ENCODE measurements at places on chromosomes 4 and X. TPM values are rescaled to one million over a fixed set of nuclear protein-coding genes. Genes with fewer than 3 reads are reported as not detected.

DNA sequence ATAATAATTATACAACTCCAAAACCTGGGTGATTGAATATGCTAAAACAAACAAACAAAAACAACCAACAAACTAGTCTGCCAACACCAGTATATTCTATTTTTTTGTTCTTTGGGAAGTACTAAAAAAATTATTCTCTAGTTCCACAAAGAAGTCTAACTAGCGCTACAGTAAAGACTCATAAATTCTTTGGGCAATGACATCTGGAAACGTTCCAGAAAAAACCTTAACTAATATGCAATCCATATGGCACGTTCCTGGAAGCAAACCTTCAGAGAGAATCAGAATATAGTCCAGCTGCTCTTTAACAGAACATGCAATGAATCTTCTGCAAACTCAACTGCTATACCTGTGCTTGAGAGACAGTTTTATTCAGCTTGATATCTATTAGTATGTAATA lies 500.1 kb downstream of the TRAM1L1 start:
- no peak for DNase-seq
- H3K36me3 ChIP-seq, result no peaks in the 10 kb centered on the region
- no peak overlapping the region for H3K4me3 ChIP-seq
- H3K27me3 ChIP-seq, result no peaks in the 10 kb centered on the region

DNA sequence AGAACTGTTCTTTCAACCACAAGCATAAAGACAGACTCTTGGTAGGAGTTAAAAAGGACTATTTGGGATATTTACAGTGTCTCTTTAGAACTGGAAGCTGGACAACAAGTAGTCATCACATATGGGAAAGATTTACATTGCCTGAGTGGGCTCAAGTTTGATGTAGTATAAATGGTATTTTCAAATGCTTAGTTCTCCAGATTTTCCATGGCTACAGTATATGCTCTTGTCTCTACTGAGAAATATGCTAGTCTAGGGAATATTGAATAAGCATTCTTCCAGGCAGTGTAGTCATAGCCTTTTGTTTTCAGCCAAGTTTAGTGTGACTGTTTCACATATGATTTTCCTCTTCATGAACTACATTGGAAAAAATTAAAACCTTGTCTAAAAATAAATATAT lies 315.6 kb downstream of the ARHGAP24 start:
- H3K4me1 ChIP-seq, result no peaks in the 10 kb centered on the region
- H3K27me3 ChIP-seq, result no peaks in the 10 kb centered on the region
- no peak overlapping the region for H3K4me3 ChIP-seq
- no peak for DNase-seq

DNA sequence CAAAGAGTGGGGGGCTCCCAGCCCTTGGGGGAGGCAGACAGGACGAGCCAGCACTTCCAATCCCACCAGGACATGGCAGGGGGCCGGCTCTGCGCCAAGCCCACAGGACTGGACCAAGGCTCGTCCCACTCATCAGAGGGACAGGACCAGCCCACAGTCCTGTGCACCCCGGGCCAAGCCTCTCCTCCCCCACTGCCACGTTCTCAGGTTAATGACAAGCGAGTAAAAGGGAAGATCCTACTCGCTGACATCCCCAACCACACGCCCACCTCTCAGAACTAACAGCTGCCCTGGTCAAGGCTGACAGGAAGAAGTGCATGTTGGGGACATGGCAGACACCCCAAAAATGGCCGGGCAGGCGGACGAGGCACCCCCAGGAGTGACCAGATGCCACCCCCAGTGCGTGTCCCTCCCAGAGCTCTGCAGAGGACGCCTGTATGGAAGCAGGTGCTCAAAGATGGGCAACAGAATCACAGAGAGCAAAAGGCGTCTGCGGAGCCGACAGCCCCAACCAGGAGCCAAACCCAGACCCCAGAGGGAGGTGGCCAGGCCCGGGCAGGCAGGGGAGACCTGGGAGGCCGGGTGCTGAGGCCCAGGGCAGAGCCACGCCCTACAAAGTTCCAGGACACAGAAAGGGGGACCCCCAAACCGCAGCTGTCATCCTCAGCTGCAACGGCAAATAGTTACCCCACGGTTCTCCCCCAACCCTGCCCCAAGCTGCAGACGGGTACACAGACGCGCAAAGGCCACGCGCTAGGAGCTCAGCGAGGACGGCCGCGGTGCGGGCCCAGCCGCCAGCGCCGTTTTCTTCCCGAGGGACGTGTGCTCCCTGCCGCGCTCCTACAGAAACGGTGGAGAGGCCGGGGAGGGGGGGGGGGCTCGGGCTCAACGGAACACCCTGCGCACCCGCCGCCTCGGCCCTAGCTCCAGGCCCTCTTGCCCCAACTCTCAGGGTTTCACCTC lies 1.7 kb downstream of the CTBP1 start:
- DNase-seq, result peak; percentile 54
- H3K36me3 ChIP-seq, result peaks cover under 1% of the 10 kb centered on the region
- peaks cover 10% of the 10 kb centered on the region for H3K4me1 ChIP-seq
- no peak overlapping the region for H3K27ac ChIP-seq

DNA sequence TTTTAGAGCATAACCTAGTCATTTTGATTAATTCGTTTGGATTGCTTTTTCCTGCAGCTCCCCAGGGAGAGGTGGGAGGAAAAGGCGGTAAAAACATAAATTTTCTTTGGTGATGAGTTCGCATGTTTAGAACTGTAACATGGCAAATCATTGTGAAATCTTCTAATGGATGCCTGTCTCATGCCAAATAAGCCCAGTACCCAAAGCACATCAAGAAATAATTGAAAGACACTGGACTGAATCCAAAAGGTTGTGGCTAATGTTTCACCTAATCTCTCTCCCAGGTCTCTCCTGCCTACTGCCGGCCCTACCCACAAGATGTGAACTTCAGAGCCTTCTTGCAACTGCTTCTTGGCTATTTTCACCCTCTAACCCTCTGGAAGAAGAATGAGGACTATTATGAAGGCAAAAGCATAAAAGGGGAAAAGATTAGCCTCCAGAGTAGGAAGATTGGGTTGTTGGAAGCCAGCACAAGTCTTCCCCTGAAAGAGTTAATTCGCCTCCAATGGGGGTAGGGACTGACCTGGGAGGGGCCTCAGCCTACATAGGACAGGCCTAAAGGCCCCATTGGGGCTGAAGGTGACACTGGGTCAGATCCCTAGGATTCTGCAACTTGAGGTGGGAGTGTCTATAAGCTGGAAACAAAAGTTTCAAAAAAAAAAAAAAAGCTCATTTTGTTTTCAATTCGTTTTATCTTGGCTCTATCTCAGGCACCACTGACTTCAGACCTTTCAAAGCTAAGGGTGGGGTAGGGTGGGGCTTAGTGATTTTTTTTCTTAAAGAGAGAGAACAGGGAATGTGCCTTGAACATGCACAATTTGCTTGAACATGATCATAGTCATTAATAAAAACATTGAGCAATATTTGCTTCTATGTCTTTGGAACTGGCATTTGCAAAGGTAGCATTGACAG lies 278.6 kb upstream of the KLF3 start:
- DNase-seq, result peak; percentile 34
- H3K4me3 ChIP-seq, result no peak overlapping the region
- H3K36me3 ChIP-seq, result no peaks in the 10 kb centered on the region
- H3K27me3 ChIP-seq, result no peaks in the 10 kb centered on the region
- H3K4me1 ChIP-seq, result peaks cover 19% of the 10 kb centered on the region
- H3K27ac ChIP-seq, result no peak overlapping the region

GRCh38 chr4:7024336-7024890 lies 18.8 kb upstream of the TADA2B start:
- no peaks in the 10 kb centered on the region for H3K36me3 ChIP-seq
- no peak overlapping the region for H3K4me3 ChIP-seq
- no peaks in the 10 kb centered on the region for H3K27me3 ChIP-seq
- H3K27ac ChIP-seq, result no peak overlapping the region
- DNase-seq, result no peak

GRCh38 chr4:1411436-1412375 lies 5.5 kb upstream of the NKX1-1 start:
- H3K4me3 ChIP-seq, result no peak overlapping the region
- H3K36me3 ChIP-seq, result no peaks in the 10 kb centered on the region
- no peaks in the 10 kb centered on the region for H3K4me1 ChIP-seq
- peaks cover 91% of the 10 kb centered on the region for H3K27me3 ChIP-seq

The DDX53 gene
- total RNA-seq, result not detected

The COL25A1 gene
- total RNA-seq, result 2.0 TPM
